Ureter (tissue), 1 donor: ENCODE measurements at places on chromosomes 6 and 20. TPM values are rescaled to one million over a fixed set of nuclear protein-coding genes. Genes with fewer than 3 reads are reported as not detected.

DNA sequence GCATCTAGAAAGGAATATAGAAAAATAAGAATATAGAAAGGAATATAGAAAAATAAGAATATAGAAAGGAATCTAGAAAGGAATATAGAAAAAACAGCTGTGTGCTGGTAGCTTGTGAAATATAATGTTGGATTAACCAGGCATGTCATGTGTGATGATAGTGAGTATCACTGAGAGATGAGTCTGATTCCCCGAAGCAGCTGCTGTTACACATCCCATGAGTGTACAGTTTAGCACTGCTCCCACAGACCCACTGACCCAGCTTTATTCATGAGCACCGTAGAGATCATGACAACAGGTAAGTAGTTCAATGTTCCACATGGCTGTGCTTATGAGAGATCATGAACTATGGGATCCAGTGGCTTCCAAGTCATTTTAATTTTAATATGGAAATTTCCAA, 64.8 kb downstream of the SLC22A3 start:
- DNase-seq: no peak

DNA sequence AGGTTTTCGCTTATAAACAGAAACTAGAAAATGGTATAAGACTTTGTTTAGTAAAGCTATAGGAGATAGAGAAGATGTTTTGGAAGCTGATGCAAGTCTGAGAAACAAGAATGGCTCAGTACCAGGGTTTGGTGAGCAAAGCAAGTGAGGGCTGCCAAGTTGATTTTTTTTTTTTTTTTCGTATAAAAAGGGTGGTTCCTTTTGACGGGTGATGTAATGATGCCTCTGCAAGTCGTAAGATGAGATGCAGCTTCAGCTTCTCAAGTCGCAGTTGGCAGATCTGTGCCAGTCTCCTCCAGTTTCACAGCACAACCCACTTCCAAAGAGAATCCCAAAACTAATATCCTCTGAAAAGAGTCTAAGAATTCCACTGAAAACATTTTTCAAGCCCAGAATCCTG, 252.8 kb upstream of the CDH4 start:
- no peak for DNase-seq

GRCh38 chr20:14838663-14839628, 501.5 kb upstream of the FLRT3 start:
- no peak for DNase-seq

The OR2H2 gene
- not detected for total RNA-seq

The CLVS2 gene
- 0.18 TPM for total RNA-seq

- DNase-seq: no peak
Measured at GRCh38 chr6:14075095-14075503, 42.5 kb upstream of the CD83 start.

- DNase-seq: peak; percentile 49
Measured at GRCh38 chr6:105482227-105482844, 79.5 kb upstream of the PREP start.

DNA sequence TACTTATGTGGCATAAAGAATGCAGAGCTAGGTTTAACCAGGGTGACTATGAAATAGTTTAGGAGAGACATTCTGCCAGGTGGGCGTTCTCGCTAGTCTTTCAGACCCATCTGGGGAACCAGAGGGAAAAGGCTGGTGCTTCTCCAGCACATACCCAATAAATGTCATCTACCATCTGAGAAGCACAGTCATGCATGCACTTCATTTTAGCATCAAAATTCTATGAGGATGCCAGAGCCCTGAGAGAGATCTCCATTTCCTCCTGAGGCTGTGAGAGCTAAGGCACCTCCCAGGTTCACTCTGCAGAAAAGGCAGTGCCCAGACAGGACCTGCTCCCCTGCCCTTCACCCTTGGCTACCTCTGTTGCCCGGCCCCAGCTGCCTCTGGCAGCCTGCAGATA, 231.7 kb upstream of the PRND start:
- no peak for DNase-seq

The TENT5A gene
- 21.6 TPM for total RNA-seq

- no peak for DNase-seq
Measured at GRCh38 chr6:80553071-80553740, 446.7 kb downstream of the BCKDHB start.

The ZC2HC1B gene
- total RNA-seq: not detected

The C6orf132 gene
- 69.3 TPM for total RNA-seq

The RBM24 gene
- total RNA-seq: 8.9 TPM

The C20orf144 gene
- not detected for total RNA-seq

GRCh38 chr6:36769183-36769675, 70.0 kb downstream of the CPNE5 start:
- no peak for DNase-seq

The IL22RA2 gene
- not detected for total RNA-seq

The TP53INP2 gene
- total RNA-seq: 31.9 TPM
